ENCODE measurements at places on chromosomes 2 and 18. TPM values are rescaled to one million over a fixed set of nuclear protein-coding genes. Genes with fewer than 3 reads are reported as not detected.

GRCh38 chr2:230600285-230600684, 112.4 kb upstream of the CAB39 start:
- no peak for DNase-seq

DNA sequence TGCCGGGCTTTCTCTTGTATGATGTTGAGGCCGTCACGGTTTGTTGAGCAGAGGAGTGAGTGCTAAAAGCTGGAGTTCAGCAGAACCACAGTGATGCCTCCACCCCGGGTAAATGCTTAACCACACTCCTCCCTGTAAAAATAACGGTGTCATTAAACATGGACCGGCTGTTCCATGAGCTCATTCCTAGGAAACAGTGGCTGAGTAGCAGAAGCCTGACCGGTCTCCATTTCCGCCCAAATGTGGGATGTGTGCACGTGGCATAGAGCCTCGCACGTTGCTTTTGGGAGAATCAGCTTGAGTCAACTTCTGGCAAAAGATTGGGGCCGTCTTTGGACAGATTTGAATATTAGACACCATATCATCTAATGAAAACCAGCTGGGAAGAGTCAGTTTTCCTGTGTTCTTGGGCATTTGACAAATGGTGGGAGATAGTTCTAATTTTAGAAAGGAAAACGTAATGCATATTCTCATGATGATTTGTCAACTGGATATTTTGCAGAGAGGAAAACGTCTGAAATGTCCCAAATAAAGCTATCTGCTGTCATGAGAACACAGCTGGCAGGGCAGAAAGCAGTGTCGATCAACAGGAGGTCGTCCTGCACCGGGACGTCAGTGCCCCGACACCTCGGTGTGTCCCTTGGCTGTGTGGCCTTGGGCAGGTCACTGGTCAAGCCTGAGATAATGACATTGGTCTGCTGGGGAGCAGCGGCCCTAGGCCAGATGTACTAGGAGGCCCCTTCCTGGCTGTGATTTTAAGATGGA, 42.4 kb downstream of the LRRFIP1 start:
- no peak for DNase-seq

DNA sequence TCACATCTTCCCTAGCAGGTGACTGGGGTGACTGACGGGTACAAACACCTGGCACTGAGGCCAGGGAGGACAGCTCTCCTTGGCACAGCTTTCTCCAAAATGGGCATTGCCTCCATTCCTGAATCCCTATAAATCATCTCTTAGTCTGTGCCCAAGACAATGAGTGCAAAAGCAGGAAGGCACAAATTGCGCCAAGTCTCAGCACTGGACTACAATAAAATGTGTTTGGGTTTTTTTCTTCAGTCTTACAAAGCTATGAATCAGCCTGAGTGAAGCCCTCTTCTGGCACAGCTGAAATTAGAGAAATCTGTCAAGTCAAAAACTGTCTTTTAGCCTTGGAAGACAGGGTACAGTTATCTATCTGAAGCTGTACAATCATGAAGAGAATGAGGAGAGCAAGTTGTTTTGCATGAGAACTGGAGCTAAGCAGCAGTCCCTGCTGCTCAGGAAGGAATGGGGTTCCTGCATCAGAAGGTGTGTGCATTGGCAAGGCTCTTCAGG, 90.8 kb downstream of the EPB41L3 start:
- no peak for DNase-seq

- no peak for DNase-seq
Observed at GRCh38 chr2:145759228-145759915, 1239.5 kb upstream of the ZEB2 start.

GRCh38 chr2:227921648-227922047, 50.2 kb downstream of the DAW1 start:
- DNase-seq, result no peak

- no peak for DNase-seq
Observed at GRCh38 chr2:44813165-44813564, 128.3 kb upstream of the SIX3 start.

GRCh38 chr2:42973726-42974125, 181.3 kb upstream of the HAAO start:
- DNase-seq, result no peak

DNA sequence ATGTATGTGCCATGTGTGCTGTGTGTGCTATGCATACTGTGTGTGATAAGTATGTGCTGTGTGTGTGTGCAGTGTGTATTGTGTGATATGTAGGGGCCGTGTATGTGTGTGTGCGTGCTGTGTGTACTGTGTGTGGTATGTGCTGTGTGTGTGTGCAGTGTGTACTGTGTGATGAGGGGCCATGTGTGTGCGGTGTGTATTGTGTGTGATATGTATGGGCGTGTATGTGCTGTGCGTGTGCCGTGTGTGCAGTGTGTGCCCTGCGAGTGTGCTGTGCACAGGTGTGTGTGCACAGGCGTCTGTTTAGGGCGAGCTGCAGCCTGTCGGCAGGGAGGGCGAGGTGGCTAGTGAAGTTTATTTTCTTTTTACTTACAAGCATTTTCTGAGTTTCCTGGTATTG, 16.1 kb downstream of the SNORC start:
- peak; percentile 6 for DNase-seq

- DNase-seq, result no peak
Observed at GRCh38 chr2:127626917-127627739, 18.8 kb upstream of the GPR17 start.

GRCh38 chr2:220891405-220891804, 680.7 kb downstream of the EPHA4 start:
- DNase-seq, result no peak

DNA sequence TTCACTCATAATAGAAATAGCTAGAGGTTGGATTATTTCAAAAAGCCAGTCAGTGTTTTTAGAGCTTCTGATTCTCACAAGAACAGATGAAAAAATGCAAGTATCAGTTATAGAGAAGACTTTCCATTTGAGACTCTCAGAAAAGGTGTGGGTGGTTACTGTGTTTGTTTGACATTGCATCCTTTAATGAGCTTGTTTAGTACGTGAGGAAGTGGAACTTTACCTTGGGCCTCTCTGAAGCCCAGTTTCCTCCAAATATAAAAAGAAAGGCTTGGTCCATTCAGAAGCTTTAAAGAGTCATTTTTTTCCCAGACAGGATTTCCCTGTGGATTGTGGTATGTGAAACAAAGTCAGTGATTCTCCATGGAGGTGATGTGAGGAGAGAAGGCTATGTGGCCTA, 89.9 kb upstream of the RANBP2 start:
- no peak for DNase-seq

DNA sequence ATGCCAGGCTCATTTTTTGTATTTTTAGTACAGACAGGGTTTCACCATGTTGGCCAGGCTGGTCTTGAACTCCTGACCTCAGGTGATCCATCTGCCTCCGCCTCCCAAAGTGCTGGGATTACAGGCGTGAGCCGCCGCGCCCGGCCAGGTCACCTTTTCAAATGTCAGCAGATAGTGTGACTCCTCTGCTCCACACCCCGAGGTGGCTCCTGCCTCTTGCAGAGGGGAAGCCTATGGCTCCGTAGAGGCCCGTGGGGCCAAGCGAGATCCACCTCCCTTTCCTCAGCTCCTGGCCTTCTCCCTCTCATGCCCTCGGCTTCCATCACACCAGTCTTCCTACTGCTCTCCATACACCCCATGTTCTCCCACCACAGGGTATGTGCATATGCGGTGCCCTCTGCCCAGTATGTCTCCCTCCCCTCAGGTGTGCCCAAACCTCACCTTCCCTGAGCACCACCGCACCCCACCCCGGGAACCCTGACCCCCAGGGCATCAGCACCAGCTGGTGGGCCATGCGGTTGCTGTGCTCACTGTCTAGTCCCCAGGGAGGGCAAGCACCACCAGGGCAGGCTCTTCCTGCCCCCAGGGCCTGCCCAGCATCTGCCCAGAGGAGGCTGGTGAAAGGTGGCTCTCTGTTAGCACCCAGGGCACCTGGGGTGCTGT, 10.7 kb downstream of the GPR17 start:
- DNase-seq, result no peak

DNA sequence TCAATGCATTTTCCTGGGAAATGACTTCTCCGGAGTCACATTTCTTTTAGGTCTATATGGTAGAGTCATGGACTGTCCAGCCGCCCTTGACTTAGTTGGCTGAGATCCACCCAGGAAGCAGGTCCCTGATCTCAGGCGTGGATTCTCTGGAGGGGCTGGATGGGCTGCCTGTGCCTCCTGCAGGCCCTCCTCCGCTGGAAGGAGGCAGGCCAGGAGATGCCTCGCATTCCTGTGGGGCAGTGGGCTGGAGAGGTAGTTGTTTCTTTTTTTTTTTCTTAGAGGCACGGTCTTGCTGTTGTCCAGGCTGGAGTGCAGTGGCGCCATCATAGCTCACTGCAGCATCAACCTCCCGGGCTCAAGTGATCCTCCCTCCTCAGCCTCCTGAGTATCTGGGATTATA, 129.0 kb upstream of the MYCN start:
- no peak for DNase-seq

DNA sequence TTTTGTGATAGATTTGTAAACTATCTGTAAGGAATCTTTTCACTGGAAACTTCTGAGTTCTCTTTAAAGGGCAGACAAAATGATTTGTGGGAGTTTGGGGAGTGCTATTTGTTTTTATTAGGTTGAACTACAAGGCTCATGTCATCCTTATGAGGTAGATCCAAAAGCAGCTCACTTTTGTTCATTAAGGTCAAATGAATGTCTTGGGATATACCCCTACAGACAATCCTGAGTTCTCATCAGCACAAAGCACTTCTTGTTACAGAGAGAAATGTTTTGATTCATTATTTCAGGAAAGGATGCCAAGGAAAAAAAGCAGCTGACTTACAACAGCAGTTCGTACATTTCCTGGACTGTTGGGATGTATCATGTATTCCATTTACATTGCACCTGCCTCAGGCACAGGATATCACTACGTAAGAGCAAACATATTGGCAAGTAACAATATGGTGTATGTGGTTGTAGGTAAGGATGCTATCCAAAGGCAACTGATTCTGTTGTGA, 68.9 kb downstream of the DCC start:
- no peak for DNase-seq

- no peak for DNase-seq
Observed at GRCh38 chr2:40028792-40029488, 249.9 kb upstream of the THUMPD2 start.

- no peak for DNase-seq
Observed at GRCh38 chr2:237901932-237902850, 42.8 kb downstream of the RAMP1 start.

GRCh38 chr2:12330916-12331315, 385.8 kb upstream of the TRIB2 start:
- DNase-seq, result no peak

DNA sequence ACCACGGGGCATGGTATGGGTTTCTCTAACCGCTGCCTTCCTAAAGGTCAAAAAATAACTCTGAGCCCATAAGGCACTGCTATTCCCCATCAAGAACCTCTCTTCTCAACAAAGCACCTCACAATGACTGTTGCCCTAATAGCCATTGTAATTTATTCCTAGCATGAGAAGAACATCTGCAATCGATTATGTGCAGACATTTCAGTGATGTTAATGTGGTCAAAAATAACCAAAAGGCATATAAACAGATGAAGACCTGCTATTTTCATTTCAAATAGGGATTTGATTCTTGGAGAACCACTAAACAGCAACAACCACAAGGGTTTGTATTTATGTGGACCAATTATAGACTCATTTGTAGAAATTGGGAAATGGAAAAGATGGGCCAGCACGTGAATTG, 356.6 kb downstream of the FBXO15 start:
- no peak for DNase-seq

- peak; percentile 10 for DNase-seq
Observed at GRCh38 chr2:70942396-70943204, 6.9 kb downstream of the ATP6V1B1 start.

GRCh38 chr2:12397854-12398253, 318.9 kb upstream of the TRIB2 start:
- no peak for DNase-seq

DNA sequence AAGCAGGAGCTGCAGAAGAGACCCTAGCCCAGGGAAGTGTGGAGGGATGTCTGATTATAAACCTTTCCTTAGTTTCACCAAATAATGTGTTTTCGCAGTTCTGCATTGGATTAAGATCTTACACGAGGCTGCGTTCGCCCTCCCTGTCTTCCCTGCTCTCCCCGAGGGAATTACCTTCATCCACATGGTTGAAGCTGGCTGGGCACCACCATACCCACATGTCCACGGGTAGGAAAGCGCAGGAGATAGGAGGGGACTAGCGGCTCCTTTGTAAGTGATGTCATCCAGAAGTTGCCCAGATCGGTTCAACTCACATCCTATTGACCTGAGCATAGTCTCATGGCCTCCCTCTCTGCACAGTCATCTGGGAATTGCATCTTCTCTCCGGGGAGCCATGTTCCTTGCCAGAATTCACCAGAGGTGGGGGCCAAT, 1.1 kb downstream of the TTL start:
- no peak for DNase-seq

DNA sequence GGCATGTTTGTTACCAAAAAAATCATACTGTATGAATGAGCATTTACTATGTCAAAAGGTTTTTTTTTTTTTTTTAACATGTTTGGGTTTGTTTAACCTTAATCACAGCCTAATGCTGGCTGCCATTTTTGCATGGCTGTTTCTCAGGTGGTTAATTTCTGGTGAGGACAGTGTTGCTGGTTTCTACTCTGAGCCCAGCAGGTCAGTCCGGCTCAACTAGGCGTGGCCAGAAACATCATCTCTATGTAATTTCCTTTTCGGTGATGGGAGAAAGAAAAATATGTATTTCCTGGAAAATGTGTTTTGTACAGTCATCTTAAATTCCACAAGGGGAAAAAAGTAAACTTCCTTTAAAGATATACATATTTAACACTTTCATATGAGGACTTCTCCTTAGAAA, 24.9 kb upstream of the BZW1 start:
- no peak for DNase-seq

- DNase-seq, result peak; percentile 44
Observed at GRCh38 chr2:219182331-219183150, 4.5 kb downstream of the RETREG2 start.

- DNase-seq, result no peak
Observed at GRCh38 chr2:201242571-201243277, 17.6 kb upstream of the CASP8 start.

The NEB gene
- total RNA-seq, result 1.2 TPM

The HJURP gene
- total RNA-seq, result 109 TPM

The CD207 gene
- total RNA-seq, result not detected

The C2orf78 gene
- not detected for total RNA-seq

The GAREM2 gene
- total RNA-seq, result 4.9 TPM

The RRM2 gene
- total RNA-seq, result 320 TPM

The CD28 gene
- 52.7 TPM for total RNA-seq

The SLC14A1 gene
- 3.1 TPM for total RNA-seq

The CRYGC gene
- not detected for total RNA-seq

The UGT1A5 gene
- not detected for total RNA-seq

The IL18RAP gene
- total RNA-seq, result 16.8 TPM

The PPP1R1C gene
- not detected for total RNA-seq

The ZNF385B gene
- not detected for total RNA-seq

The PTCD3 gene
- total RNA-seq, result 157 TPM

The TIMM21 gene
- total RNA-seq, result 27.3 TPM

The GPR35 gene
- 19.3 TPM for total RNA-seq

The KCNG2 gene
- total RNA-seq, result not detected

The TUBA3E gene
- not detected for total RNA-seq

The ARHGEF33 gene
- total RNA-seq, result 0.62 TPM

The DLGAP1 gene
- total RNA-seq, result not detected

The SKA1 gene
- 25.6 TPM for total RNA-seq

The UGT1A3 gene
- not detected for total RNA-seq

The UGT1A10 gene
- total RNA-seq, result not detected
